ENCODE measurements at places on chromosomes 3 and 15.

GRCh38 chr15:52466134-52466701 lies 62.5 kb downstream of the MYO5A start:
- no peak for DNase-seq

DNA sequence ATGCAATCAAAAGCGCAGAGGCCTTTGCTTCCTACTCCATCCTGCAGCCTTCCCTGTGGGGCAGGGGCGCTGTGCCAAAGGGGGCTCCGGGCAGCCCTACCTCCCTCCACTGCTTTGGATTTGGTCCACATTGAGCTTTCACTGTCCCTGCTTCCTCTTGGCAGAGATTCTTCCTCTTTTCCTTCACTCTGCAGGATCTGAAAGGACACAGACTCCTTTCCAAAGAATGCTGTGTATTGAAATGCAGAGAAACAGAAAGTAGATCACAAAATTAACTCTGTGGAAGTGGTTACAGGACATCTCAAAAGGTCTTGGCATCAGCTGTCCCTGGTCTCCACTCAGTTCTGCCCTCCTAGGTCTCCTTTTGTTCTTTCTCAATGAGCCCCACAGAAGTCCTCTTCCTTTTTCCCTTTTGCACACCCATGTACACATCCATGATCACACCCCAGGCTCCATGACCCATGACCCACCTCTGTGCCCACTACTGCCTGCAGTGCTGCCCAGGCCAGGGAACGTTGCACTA lies 64.1 kb downstream of the CCR1 start:
- no peak for DNase-seq

DNA sequence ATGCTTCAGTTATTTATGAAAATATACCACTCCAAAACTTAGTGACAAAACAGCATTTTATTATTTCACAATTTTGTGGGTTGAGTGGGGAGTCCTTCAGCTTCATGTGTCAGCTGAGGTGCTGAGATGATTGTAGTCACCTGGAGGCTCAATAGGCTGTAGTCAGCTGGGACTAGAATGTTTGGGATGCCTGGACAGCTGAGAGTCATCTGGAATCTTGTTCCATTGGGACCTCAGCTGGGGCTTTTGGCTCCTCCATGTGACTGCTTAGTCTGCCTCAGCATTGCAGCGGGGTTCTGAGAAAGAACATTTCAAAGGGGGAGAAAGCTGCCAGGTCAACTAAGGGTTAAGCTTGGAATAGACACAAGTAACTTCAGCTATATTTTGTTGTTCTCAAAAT lies 13.4 kb downstream of the STT3B start:
- no peak for DNase-seq

- no peak for DNase-seq
Measured at GRCh38 chr15:89864958-89865739, 28.6 kb downstream of the AP3S2 start.

Data from NCI-H2081 treated with DMSO at 0.1 percent for 48 hours (cell line).